ENCODE measurements at places on chromosomes 5 and 9.

- DNase-seq = no peak
Observed at GRCh38 chr9:128162215-128163026, 2.4 kb downstream of the BBLN start.

GRCh38 chr5:37665889-37666288 lies 174.0 kb downstream of the GDNF start:
- DNase-seq = no peak

GRCh38 chr9:73643379-73644013 lies 491.8 kb downstream of the ANXA1 start:
- DNase-seq = no peak

- no peak for DNase-seq
Observed at GRCh38 chr5:113806250-113806649, 292.8 kb downstream of the YTHDC2 start.

- DNase-seq = no peak
Observed at GRCh38 chr9:2991292-2991691, 147.4 kb upstream of the PUM3 start.

DNA sequence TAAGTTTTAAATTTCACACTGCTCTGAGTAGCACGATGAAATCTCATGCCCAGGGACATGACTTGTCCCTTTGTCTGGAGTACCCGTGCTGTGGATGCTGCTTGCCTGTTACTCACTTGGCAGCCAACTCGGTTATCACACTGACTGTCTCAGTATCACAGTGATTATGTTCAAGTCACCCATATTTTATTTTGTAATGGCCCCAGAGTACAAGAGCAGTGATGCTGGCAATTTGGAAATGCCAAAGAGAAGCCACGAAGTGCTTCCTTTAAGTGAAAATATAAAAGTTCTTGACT lies 22.8 kb upstream of the SCGB3A2 start:
- DNase-seq = no peak

GRCh38 chr9:2638871-2639673 lies 17.5 kb downstream of the VLDLR start:
- no peak for DNase-seq

GRCh38 chr9:79883073-79883645 lies 311.4 kb downstream of the TLE4 start:
- no peak for DNase-seq

- no peak for DNase-seq
Observed at GRCh38 chr5:97142521-97143254, at the start of gene LIX1. TSS of gene LIX1 (minus strand) at chr5:97142611. CDS start at chr5:97142576, 35 bp downstream.

DNA sequence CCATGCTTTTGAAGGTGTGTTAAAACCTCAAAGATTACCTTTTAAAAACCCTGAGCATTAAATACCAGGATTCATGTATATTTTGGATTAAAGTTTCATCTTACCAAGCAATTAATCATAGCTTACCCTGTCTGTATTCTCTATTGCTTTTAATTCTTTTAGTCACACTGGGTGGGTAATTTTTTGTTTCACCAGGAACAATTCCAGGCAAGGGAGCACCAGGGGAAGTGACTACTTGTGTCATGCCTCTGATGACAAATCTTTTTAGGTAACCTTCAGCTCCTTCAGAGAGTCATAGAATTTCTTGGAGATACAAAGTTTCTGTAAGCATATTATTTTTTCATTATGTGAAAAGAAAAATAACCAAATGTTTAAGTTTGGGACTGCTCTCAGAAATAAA lies 33.4 kb upstream of the ANXA1 start:
- DNase-seq = no peak

DNA sequence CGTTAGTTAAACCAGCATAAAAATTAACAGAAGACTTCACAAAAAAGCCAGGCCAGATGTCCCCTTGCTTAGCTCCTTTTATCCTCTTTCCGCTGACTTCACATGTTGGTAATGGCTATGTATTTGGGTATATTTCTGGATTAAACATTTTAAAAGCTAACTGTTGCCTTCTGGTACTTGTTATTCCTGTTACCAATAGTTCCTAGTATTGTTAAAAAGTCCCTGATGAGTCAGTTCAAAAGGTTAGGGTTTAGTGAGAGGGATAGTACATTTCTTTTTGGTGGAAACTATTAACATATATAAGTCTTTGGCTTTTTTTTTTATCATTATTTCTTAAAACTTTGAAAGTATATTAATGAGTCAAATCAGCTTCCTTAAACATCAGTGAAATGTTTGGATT lies 103.2 kb upstream of the ELL2 start:
- no peak for DNase-seq

GRCh38 chr5:135645336-135646180 lies 66.8 kb upstream of the CXCL14 start:
- no peak for DNase-seq

DNA sequence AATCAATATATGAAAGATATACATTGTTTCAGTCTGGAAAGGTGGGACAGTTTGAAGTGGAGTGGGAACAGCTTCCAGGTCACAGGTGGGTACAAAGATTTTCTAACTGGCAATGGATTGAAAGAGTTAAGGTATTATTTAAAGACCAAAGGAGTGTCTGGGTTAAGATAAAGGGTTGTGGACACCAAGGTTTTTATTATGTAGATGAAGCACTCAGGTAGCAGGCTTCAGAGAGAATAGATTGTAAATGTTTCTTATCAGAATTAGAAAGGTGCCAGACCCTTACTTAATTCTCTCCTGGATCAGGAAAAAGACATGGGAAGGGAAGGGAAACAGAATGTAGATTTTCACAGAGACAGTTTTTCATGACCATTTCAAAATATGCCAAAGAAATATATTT lies 1174.8 kb downstream of the MAT2B start:
- DNase-seq = no peak

GRCh38 chr5:109083937-109084336 lies 325.8 kb downstream of the PJA2 start:
- no peak for DNase-seq

DNA sequence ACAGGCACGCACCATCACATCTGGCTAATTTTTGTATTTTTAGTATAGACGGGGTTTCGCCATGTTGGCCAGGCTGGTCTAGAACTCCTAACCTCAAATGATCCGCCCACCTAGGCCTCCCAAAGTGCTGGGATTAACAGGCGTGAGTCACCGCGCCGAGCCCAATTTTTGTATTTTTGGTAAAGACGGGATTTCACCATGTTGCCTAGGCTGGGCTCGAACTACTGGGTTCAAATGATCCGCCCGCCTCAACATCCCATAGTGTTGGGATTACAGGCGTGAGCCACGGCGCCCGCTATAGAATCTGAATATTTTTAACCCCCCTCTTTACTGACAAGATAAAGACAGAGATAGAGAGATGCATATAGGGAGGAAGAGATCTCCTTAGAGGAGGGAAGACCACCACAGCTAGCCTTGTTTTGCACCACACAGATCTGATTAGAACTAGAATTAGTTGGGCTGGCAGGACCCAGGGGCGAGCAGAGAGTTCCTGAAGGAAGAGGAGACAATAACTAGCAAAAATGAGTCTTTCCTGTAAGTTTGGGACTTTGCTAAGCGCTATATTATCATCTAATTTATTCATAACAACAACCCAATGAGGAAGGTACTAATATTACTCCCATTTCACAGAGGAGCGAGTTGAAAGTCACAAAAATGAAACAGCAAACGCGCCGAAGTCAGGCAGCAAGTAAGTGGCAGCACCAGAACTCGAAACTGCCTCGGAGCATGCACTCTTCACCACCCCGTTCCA lies 1.5 kb upstream of the ANKHD1 start:
- DNase-seq = no peak

DNA sequence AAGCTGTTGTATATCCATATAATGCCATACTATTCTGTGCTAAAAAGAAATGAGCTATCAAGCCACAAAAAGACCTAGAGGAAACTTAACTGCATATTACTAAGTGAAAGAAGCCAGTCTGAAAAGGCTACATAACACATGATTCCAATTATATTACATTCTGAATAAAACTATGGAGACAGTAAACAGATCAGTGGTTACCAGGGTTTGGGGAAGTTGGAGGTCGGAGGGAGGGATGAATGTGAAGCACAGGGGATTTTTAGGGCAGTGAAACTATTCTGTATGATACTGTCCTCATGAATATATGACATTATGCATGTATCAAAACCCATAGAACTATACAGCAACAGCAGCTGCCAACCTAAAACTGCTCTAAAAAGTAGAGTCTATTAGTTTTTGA lies 5.6 kb upstream of the RFK start:
- DNase-seq = no peak

GRCh38 chr5:10707198-10708142 lies 53.6 kb downstream of the DAP start:
- DNase-seq = no peak

- DNase-seq = no peak
Observed at GRCh38 chr5:149121145-149121544, 20.1 kb upstream of the ABLIM3 start.

DNA sequence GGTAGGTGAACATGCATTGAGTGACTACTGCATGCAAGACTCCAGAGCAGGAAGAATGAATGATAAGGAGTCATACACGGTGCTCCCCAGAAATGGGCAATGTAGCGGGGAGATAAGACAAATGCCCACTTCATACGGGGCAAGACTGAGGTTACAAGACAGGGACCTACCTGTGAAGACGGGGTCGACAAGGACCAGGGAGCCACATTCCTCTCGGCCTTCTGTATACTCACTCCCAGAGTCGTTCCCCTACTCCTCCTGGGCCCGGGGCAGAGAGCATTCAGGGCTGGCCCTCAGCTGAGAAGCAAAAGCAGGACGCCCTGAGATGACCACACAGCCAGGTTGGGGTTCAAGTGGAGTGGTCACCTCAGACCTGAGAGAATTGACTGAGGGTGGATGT lies 26.7 kb downstream of the PITX1 start:
- DNase-seq = no peak

- DNase-seq = no peak
Observed at GRCh38 chr9:121662891-121663580, 11.6 kb downstream of the DAB2IP start.

DNA sequence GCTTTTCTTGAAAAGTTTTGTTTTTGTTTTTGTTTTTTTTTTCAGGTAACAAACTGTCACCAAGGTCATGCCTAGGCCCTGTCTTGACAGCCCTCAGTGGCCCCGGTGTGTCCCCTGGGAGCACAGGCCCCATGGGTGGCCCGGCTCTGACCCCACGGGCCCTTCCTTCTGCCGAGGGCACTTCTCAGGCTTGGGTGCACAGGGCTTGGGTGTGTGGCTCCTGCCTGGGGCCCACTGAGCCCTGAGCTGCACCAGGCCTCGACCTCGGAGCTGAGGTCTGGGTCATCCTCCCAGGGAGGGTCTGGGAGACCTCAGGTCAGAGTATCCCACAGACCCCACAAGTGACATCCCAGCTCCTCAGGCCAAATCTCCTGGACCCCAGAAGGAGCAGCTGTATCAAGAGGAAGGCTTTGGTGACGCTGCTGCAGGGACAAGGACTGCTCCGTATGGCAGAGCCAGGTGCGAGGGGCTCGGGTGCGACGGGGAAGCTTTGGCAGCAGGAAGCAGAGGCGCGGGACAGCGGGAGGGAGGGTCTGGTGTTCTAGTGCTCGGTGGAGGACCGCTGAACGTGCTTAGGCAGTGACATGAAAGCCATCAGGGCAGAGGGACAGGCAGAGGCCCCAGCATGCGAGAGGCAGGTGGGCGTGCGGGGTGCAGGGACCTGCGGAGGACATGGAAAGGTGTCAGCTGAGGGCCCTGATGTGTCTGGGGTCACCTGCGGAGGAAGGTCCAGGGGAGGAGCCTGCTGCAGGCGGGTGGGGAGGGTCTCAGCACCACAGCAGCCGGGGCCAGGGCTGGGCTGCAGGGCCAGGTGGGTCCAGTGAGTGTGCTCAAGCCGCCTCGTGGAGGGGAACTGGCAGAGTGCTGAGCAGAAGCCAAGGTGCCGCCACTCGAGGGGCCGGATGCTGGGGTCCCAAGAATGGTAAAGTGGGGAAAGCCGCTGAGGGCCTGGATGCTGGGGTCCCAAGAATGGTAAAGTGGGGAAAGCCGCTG lies 18.4 kb upstream of the SLC9A3 start:
- no peak for DNase-seq

GRCh38 chr5:62684310-62684709 lies 105.7 kb downstream of the LRRC70 start:
- DNase-seq = no peak

GRCh38 chr5:177111720-177112394 lies 21.7 kb upstream of the NSD1 start:
- DNase-seq = peak; percentile 37

- no peak for DNase-seq
Observed at GRCh38 chr9:98930792-98931191, 12.9 kb upstream of the COL15A1 start.

GRCh38 chr5:58755397-58755796 lies 172.5 kb downstream of the RAB3C start:
- DNase-seq = no peak

GRCh38 chr5:67221487-67222242 lies 25.1 kb upstream of the CD180 start:
- no peak for DNase-seq

- no peak for DNase-seq
Observed at GRCh38 chr9:37364751-37365360, 57.6 kb upstream of the GRHPR start.
